ENCODE measurements at places on chromosomes 11 and 22.

GRCh38 chr11:47944632-47945031 is 35.7 kb upstream of the PTPRJ start:
- DNase-seq: no peak

DNA sequence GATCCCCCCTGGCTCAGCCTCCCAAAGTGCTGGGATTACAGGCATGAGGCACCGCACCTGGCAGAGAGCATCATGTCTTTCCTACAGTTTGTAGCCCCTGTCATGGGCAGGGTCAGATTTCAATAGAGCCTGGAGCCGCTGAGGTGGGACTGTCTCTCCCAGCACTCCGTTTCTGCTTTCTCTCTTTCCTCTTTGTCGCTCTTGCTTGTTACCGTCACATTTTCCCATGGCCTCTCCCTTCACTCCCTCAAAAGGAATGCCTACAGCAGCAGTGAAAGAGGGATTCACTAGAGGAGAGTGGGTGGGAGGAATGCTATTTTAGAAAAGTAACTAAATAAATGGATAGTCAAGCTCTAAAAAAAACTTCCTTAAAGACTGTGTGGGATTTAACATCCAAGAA is 136.7 kb upstream of the TTC12 start:
- no peak for DNase-seq

- DNase-seq: no peak
Observed at GRCh38 chr11:72326151-72326848, 82.3 kb upstream of the PHOX2A start.

DNA sequence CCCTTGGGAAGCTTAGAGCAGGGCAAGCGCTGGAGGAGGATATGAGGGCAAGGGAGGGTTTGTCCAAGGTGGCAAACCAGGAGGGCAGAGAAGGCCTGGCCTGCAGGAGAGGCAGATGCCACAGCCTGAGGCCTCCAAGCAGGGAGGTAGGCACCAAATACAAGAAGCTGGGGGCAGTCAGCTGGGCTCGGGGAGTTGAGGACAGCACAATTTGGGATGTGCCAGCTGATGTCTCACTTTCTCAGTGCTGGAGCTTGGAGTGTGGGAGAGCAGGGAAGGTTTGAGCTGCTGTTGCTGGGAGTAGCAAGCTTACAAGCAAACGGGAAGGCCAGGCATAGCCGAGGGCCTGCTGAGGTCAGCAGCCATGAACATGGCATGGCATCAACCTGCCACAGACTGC is 4.0 kb downstream of the ZDHHC24 start:
- DNase-seq: no peak

GRCh38 chr22:26898946-26899605 is 241.7 kb downstream of the MIAT start:
- no peak for DNase-seq

DNA sequence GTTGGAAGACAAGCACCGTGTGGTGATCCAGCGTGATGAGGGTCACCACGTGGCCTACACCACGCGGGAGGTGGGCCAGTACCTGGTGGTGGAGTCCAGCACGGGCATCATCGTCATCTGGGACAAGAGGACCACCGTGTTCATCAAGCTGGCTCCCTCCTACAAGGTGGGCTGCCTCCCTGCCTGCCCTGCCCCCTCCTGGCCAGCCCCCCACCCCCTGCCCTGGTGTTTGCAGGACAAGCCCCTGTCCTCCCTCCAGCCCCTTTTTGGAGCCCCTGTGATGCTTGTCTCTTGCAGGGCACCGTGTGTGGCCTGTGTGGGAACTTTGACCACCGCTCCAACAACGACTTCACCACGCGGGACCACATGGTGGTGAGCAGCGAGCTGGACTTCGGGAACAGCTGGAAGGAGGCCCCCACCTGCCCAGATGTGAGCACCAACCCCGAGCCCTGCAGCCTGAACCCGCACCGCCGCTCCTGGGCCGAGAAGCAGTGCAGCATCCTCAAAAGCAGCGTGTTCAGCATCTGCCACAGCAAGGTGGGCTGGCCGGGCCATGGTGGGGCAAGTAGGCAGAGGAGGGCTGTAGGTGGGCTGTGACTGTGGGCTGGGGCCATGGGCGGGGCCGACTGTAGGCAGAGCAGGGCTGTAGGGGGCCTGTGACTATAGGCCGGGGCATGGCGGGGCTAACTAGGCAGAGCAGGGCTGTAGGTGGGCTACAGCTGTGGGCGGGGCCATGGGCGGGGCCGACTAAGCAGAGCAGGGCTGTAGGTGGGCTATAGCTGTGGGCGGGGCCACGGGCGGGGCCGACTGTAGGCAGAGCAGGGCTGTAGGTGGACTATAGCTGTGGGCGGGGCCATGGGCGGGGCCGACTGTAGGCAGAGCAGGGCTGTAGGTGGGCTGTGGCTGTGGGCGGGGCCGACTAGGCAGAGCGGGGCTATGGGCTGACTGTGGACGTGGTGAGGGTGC is 13.6 kb downstream of the MUC2 start:
- no peak for DNase-seq

DNA sequence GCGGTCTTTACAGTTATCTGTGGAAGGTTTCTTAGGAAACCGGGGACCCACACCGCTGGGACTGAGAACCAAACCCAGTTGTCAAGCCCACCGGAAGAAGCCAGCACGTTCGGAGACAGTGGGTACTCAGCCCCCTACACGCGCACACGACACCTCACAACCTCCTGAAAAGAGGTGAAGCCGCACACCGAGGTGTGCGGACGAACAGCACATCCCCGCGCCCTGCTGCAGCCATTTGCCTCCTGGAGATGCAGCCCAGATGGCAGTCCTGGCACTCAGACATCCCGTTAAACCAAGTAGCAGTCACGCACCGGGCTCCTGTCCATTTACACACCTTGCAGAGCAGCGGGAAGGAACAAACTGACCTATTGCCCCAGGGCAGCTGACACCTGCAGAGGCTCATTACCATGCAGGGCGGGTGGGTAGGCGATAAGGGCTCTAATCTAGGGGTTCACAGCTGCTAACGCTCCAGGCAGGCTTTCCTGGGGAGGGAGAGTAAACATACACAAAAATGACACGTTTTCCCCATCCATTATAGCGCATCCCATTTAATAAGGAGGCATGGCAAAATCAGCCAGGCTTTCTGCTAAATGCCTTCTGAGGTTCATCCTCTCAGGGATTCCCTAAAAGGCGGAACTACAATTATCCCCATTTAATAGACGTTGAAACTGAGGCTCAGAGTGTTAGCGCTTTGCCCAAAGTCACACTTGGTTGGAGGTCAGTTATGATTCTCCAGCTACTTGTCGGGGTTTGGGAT is 864 bp upstream of the EHBP1L1 start:
- no peak for DNase-seq

DNA sequence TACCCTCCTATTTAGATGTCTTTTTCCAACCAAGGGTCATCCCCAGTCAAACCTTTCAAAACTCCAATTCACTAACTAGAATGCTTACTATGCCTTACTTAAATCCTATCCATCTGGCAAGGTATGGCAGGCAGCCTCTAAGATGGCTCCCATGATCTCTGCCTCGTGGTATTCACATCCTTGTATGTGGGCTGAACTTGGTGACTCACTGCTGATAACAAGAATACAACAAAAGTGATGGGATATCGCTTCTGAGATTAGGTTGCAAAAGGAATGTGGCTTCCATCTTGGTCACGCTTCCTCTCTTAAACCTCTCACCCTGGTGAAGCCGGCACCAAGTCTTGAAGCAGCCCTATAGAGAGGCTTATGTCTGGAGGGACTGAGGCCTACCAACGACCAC is 29.6 kb upstream of the UPB1 start:
- peak; percentile 8 for DNase-seq

DNA sequence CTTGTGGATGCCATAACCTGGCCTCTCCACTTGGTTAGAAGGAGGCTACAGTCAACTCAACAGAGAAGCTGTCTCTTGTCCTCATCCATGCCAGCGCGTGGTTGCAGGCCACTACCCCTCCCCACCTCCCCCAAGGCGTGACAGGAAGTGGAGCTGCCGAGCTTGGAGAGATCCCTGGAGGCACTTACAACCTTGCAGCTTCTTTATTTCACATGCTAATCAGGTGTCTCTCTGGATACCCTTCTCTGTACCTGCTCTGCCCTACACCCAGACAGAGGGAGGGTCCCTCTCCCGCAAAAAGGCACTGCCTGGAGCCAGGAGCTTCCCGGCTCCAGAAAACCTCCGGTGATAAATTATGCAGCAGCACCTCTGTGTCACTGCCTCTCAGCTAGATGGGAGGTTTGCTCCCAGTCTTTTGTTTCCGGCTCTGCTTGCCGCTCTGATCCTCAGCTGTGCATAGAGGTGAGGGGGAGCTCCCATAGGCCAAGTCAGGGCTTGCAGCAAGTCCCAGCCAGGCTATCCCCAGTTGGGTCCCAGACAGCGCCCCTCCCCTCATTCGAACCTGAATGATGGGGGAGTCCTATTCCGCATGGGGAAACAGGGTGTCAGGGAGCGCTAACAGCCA is 5.7 kb downstream of the LRP4 start:
- peak; percentile 53 for DNase-seq

GRCh38 chr11:130829920-130830511 is 86.3 kb downstream of the SNX19 start:
- no peak for DNase-seq

GRCh38 chr11:87453531-87454089 is 415.9 kb downstream of the TMEM135 start:
- no peak for DNase-seq

DNA sequence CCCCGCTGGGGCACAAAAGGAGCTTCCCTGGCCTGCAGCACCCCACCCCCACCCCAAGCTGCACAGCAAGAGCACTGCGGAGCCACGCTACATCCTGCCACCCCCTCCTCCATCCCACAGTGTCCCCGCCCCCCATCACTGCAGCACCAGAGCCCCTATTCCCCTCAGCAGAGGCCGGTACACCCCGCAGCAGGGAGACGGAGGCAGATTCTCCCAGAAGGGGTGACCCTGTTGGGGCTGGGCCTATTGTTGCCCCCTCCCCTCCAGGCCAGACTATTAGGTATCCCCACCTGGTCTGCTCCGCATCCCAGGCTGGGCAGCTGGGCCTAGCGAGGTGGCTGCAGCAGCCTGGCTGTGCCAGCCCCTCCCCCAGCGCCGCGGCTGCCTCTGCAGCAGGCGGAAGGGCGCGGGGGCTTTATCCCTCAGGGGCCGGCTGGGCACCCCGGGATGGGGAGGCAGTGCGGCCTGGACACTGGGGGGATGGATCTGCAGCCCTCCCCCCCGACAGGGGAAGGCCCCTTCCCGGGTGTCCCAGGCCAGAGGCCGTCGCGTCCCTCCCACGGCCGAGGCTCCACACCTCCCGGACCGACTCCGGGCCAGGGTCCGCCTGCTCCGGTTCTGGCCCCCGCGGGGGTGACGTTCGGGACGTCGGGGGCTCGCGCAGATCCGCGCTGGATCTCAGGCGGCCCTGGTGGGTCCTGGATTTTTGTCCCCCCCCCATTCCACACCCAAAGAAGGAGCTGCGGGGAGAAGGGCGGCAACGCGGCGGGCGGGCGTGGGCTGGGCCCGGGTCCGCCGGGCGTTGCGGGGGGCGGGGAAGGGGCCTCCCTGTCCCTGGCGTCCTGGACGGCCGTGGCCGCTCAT is 943 bp downstream of the DUSP8 start:
- no peak for DNase-seq

DNA sequence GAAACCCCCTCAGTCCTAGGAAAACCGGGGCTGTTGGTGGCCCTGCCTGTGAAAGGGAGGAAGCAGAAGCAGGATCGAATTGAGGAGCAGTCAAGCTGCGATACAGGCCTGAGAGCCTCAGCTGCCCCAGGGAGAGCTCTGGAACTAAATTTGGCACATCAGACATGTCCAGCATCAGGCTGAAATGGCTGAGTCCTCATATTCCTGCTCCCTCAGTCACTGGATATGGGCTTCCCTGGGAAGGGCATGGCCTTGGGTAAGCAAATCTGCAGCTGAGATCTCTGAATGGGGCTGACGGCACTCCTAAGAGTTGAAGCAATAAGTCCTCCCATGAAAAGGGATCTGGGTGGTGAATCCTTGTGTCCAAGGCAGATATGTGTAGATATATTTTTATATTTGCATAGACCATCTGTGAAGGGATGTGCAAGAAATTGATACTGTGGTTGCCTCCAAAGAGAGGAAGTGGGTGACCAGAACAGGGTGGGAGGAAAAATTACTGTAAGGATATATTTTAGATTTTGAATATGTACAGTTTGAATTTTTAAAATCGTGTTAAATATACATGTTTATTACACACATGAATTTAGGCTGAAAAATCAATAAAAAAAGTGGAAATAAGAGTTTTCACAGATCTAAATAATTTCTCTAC is 45.5 kb downstream of the APIP start:
- DNase-seq: no peak

DNA sequence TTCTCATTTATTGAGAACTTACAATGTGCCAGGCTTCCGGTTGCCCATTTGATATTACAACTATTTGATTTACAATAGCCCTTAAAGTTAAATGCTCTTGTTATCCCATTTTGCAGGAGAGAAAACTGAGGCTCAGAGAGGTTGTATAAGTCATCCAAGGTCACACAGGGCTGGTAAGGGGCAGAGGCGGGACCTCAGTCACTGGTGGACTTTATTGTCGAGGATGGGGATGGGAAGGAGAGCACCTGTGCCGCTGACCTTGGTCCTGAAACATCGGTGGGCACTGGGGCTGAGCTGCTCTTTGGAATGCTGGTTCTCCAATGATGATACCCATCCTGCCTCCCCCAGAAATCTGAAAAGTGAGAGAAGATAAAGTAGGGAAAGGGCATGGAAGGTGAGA is 265.4 kb downstream of the MIAT start:
- no peak for DNase-seq

All from DMS79 treated with DMSO at 0.1 percent for 48 hours (cell line).